CD4-positive, alpha-beta T cell treated with Interleukin-10 for 1 hour (primary cell): ENCODE measurements at places on chromosomes 12 and 14.

DNA sequence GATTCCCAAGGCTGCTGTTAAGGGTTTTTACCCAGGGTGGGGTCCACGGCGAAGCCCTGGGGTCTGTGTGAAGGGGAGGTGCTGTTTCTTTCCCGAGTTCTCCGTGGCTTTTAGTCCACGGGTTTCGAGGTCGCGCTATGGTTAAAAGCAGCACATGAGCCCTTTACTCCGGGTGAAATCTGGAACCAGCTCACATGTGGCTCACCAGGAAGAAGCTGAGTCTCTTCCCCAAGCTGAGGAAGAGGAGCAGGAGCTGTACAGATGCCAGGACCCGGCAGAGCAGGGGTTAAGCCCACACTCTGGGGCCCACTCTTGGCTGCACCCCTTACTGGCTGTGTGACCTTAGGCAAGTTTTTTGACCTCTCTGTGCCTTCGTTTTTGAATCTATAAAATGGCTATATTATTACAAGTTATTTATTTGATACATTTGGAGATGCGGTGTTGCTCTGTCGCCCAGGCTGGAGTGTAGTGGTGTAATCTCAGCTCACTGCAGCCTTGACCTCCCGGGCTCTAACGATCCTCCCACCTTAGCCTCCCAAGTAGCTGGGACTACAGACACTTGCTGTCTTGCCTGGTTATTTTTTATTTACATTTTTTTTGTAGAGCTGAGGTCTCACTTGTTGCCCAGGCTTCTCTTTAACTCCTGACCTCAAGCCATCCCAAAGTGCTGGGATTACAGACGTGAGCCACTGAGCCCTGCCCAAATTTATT lies 266.3 kb downstream of the AACS start:
- DNase-seq, result no peak

- DNase-seq, result no peak
Observed at GRCh38 chr14:90757452-90757851, 58.8 kb downstream of the TTC7B start.

DNA sequence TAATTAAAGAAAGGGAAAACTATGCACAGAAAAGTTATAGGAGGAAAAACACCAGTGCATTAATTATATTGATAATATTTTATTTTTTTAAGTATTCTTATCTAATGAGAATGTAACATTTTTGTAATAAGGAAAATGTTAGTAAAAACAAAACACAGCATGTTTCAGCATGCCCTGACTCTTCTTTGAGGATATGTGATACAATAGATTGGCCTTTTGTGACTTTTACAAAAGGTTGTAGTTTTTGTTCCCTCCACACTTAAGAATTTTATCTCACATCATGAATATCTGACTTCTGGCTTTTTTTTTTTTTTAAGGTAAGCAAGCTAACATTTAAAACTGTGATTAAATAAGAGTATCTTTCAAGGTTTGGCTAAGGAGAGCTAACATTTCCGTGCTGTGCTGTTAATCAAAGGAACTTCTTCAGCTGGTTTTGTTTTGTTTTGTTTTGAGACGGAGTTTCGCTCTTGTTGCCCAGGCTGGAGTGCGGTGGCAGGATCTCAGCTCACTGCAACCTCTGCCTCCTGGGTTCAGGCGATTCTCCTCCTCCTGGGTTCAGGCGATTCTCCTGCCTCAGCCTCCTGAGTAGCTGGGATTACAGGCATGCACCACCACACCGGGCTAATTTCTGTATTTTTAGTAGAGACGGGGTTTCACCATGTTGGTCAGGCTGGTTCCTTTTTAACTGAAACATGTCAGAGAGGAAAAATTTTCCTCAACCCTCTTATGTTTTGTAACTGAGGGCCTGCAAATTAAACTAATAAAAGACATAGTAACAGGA lies 30.8 kb upstream of the RESF1 start:
- peak; percentile 43 for DNase-seq

DNA sequence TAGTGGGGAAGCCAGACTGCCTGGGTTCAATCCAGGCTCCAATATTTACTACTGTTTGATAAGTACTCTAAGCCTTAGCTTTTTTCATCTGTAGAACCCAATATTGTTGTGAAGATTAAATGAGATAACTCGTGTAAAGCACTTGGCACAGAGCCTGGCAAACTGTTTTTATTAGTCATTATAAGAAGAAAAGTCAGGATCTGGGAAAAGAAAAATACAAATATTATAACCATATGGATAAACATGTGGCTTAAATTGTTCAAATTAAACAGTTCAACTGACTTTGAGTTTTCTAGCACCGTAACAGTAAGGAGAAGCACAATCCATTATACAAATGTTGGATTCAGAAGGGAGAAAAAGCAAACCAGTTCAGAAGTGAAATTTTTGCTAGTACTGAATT lies 22.0 kb upstream of the CDK17 start:
- DNase-seq, result no peak

DNA sequence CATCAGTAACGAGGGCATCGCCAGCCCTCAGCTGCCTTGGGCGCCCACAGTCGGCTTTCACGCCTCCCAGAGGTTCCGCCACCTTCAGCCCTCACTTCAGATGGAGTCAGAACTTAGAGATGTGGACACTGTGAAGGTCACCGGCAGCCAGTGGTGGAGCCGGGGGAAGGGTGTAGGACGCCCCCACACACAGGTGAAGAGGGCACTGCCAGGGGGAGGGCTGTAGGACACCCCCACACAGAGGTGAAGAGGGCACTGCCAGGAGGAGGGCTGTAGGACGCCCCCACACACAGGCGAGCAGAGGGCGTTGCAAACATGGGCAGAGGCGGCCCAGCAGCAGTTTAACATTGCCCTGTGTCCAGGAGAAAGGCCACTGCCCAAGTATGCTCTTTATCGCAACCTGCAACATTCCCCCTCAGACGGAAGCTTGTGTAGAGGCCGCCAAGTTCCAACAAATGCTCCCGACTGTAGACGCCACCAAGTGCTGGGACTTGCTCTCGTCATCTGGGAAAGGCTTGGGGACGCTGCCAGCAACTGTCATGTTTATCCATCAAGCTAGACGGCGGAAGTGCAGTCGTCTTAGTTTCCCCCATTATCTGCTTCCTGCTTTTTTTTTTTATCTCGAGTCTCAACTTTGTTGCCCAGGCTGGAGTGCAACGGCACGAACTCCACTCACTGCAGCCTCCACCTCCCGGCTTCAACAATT lies 4.9 kb upstream of the ANKLE2 start:
- no peak for DNase-seq

GRCh38 chr14:95163666-95164065 lies 6.3 kb upstream of the DICER1 start:
- DNase-seq, result no peak

DNA sequence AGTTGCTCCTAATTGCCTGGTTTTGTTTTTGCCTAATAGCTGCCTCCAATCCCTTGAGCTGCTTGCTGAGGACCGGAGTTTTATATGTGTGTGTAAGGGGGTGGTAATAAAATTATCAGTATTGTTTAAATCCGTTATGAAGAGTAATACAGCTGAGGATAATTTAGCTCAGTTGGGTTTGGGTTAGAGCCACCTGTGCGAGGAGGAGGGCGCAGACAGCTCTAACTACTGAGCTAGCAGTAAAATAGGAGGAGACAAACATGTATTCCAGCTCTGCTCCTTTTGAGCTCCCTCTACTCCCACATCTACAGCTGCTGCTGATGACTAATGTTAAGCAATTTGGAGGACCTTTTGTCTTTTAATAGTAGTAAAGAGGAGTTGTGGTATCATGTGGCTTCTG lies 61.5 kb downstream of the SPATS2 start:
- no peak for DNase-seq

DNA sequence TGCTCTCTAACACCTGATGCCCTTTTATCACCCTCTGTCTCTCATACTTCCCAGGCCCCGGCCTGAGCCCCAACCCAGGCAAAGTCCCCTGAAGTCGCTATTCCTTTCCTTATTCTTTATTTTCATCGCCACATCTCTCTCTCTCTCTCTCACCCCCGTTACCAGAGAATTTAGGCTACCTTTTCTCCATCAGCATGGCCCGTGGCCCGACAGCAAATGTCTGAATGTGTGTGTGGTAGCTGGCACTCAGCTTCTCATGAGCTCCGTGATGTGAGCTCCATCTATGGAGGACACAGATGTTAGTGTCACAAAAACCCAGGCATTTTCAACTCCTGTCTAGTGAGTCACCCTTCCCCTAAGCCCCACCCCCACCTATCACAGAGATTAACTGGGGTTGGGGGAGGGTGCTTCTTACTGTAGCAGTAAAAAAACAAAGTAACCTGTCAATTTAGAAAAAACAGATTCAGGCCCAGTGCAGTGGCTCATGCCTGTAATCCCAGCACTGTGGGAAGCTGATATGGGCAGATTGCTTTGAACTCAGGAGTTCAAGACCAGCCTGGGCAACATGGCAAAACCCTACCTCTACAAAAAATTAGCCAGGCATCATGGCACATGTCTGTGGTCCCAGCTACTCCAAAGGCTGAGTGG lies 53.8 kb downstream of the VCPKMT start:
- DNase-seq, result peak; percentile 92

DNA sequence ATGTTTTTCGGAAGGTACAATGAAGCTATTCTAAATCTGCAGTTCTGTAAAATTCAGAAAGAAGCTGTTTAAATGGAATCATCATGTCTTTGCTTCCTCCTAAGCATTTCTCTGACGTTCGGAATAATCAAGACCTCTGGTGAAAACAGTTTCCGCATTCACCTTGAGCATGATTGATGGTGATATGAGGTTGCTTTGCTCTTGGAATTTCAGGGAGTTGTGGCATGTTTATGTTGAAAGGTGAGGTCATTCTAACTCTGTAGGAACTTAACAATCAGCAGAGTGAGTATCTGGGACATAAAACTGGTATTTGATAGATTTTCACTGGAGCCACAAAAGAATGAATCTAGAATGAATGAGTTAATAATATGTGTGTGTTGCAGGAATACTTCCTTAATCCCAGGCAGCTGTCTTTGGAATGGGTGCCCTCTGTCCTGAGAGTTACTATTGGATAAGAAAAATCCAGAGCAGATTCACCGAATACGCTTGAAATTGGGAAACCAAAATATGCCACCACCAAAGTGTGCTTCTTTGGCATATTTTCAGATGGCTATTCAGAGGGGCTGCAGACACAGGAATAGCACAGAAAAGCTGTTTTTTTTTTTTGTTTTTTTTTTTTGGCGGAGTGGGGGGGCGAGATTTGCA lies 599.1 kb downstream of the CCER1 start:
- DNase-seq, result no peak

- DNase-seq, result no peak
Observed at GRCh38 chr14:76203086-76204001, 51.6 kb downstream of the GPATCH2L start.

- no peak for DNase-seq
Observed at GRCh38 chr12:56753566-56753965, 1.4 kb upstream of the PRIM1 start.

DNA sequence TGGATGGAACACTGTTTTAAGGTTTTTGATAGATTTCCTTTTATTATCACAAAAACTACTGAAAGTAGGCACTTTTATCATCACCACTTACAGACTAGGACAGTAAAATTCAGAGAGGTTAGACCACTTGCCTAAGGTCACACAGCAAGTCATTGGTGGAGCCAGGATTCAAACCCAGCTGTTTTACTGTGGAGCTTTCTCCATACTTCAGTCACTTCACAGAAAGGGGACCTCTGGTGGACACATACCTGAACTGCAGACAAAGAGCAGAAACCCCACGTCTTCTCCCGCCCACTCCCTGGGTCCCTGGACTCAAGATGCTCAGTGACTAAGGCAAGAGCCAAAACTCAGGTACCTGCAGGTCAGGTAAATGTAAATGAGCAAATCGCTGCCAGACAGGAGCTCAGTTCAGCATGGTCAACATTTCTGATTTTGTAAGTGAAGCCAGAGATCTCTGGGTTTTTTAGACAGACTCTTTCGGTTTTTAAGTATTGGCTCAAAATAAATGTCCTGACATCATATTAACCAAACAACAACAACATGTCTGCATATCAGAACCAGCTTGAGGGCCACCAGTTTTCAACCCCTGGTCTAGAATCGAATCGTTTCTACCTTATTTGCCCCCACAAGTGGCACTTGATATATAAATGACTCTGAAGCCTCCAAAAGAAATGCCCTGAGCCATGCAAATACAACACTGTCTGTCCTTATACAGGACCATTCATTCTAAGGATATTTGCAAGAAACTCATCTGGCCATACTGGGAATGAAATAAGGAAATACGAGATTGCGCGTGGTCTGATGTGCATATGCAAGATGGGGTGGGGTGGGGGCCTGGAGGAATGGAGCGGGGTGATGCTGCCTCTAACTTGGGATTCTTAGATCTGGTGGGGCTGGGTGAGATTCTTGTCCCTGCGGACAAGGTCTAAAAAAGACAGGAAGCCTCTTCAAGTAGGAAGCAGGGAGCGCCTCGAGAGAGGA lies 110.9 kb downstream of the KSR2 start:
- DNase-seq, result peak; percentile 45

DNA sequence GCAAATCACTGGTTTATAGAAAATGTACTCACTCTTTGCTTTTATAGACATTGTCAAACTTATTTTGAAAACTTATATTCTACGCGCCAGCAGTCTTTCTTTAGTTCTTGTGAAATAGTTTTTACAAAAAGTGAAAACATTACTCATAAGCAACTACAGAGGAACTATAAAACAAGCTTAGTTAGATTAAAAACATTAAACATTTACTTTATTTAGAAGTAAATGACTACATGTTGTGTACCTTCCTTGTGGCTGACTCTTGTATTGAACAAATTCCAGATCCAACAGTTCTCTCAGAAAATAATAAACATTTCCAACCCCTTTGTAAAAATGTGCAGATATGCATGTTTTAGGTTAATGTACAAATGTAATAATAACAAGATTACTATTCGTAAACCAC lies 198.5 kb downstream of the SOX5 start:
- DNase-seq, result no peak

DNA sequence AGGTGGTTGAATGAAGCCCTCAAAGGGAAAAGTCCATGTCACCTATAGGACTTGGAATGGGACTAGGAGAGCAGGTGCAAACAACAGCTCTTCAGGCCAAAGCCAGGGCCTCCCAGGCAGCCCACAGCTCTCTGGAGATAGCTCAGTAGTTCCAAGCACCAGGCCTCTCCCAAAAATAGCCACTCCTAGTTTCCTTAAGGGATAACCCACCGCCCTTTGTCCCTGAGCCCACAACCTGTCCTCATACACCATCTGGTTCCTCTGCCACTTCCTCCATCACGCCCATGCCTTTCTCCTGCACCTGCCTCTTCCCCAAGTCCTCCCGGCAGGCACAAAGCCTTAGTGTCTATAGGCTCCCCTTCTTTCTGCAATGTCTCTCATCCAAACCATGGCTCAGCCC lies 2.1 kb downstream of the RAB15 start:
- no peak for DNase-seq
